Progenitor cell of endocrine pancreas (in vitro differentiated cells): ENCODE measurements at places on chromosomes 6 and 20.

DNA sequence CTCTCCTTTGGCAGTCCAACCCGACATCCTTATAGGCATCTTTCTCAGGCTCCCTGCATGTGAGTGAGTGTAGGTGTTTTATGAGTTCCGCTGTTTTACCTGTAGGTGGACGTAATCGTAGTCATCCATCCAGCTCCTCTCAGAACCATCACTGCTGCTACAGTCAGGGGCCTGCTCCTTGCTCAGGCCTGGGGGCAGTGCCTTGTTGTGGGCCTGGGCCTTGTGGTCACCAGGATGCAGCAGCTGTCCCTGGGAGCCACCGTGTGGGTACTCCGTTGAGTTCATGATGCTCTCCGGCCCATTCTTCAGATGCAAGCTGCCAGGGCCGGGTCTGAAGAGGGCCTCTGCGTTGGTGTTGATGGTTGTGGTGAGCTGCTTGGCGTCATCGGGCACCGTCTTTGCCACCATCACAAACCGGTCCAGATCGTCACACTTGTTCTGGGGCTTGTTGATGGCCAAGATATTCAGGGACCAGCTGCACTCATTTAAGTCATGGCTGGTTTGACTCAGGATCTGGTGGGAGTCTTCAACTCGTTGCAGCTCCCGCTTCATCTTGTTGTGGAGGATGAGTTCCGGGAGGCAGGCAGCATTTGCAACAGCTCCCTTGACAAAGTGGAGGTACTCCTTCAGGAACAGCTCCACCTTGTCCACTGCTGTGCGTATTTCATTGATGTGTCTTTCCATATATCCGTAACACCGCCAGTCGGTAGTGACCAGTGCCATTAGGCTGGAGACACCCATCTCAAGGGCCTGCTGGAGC lies 42.4 kb downstream of the NEDD9 start:
- DNase-seq, result no peak

GRCh38 chr6:149236589-149236988 lies 80.9 kb upstream of the TAB2 start:
- no peak for DNase-seq

GRCh38 chr6:129382916-129383315 lies 327.1 kb downstream of the ARHGAP18 start:
- DNase-seq, result no peak

DNA sequence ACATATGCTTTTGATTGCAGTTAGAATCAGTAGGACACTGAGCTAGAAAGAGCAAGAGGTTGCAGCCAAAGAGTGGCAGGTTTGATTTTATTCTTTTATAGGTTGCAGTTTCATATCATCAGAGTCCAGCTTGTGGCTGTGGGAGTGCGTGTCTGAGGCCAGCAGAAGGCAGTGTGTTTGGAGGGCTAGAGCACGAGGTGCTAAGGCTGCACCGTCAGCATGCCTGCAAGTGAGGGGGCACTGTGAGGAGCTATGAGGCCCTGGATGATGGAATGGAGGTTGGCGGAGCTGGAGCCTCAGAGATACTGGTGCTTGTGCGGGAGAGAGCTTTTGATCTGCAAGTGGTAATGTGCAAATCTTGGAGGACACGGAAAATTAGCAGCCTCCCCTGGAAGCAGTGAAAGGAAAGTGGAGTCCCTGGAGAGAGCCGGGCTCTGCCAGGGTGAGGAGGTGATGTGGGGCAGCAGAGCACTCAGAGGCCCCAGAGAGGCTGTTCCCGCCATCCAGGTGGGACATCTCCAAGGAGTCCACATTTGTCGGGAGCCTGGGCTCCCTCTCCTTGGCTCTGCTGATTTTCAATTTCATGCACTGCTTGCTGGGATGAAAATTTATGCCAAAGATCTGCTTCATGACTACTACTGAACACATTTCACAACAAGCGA lies 43.6 kb downstream of the PXDC1 start:
- DNase-seq, result no peak

- no peak for DNase-seq
Observed at GRCh38 chr6:87672641-87673040, 29.4 kb downstream of the AKIRIN2 start.
